ENCODE measurements at places on chromosomes 2 and 18.

- no peak for DNase-seq
These were observed 945.0 kb upstream of the CRIM1 start for GRCh38 chr2:35410431-35411061.

DNA sequence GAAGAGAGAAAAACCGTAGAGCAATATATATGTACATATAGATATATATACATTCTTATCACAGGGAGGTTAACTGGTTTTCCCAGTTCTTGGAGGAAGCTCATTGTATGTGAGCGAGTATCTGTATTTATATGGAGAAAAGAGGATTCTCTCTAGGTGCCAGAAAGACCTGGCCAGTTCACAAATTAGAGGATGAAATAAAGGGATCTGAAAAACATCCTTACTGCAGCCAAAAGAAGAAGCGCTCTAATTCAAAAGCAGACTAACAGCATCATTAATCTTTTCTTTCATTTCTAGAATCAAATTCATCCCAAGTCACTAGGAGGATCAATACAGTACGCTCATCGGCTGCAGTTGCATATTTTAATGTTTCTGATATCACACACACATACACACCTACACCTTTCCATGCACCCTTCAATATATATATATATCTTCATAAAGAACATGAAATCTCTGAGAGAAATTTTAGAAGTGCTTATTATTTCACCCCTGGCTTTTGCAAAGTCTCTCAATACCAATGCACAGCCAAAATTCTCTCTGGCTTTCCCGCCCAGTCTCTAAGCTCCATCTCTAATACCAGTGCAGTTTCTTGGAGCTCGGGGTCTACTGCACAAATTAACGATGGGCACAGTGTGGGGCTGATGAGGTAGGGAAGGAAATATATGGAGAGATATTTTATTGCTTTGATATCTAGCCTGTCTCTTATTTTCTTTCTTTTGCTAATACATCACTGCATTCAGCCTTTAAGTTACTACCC lies 731 bp downstream of the NRXN1 start:
- DNase-seq = no peak

GRCh38 chr2:113091231-113091896 lies 23.6 kb downstream of the IL1F10 start:
- no peak for DNase-seq

DNA sequence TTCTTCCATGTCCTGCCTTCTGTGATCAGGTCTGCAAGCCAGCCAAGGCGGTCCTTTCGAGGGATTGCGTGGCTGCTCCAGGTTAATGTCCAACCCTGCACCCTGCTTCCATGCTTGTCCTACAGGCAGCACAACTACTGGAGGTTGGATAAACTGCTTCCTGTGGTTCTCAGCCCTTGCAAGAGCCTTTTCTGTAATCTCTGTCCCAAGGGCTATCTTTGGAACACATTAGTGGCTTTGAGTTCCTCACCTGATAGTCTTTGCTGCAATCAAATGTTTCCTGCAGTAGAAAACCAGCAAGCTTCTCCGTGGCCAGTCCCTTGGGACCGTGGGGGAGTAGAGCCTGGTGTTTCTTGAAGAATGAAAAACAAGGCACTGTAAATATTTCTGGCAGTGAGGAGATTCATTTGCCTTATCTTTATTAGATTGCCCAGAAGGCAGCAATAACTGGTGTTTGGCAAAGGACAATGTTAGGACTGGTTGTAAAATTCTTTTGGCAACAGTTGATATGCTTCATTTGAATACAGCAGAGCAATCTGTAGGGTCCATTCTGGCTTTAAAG lies 214.4 kb downstream of the FHOD3 start:
- DNase-seq = no peak

- no peak for DNase-seq
These were observed 2.1 kb downstream of the KLF7 start for GRCh38 chr2:207163756-207164005.

DNA sequence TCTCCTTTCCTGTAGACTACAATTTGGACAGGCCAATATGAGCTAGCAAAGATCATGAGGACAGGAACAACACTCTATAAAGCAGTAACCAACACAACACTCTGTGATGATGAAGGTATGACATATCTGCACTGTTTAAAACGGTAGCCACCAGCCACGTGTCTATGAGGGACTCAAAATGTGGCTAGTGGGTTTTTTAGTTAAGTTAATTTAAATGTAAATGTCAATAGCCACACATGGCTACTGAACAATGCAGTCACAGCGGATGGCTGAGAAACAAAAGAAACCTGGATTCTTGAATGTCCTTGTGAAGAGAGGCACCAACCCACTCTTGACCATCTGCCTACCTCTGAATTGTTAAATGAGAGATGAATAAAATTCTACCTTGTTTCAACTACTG lies 33.9 kb downstream of the FANCL start:
- DNase-seq = no peak

- no peak for DNase-seq
These were observed 38.8 kb downstream of the ADAM23 start for GRCh38 chr2:206482123-206482522.

DNA sequence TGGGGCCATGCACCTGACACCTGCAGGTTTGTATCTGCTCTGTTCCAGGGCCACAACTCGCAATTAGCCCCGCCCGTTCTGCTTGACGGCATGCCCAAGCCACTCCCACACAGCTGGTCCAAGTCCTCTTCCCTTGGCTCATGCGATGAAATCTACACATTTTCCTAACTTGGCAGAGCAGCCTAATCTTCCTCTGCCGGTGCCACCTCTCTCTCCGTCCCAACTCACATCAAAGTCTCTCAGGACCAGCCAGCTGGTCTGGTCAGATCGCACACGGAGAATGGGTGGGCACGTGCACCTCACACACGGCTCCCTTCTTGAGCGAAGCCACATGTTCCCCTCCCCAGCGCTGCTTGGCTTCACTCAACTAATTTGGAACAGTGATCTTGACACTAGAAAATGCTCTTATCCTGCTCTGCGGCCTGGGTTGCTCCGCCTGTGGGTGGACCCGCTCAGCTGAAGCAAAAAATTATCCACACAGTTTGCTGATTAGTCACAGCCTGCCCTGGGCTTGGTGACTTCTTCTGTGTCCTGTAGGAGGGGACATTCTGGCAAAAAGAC lies 176.7 kb downstream of the NRP2 start:
- no peak for DNase-seq

GRCh38 chr2:136443661-136444060 lies 321.7 kb upstream of the THSD7B start:
- no peak for DNase-seq

DNA sequence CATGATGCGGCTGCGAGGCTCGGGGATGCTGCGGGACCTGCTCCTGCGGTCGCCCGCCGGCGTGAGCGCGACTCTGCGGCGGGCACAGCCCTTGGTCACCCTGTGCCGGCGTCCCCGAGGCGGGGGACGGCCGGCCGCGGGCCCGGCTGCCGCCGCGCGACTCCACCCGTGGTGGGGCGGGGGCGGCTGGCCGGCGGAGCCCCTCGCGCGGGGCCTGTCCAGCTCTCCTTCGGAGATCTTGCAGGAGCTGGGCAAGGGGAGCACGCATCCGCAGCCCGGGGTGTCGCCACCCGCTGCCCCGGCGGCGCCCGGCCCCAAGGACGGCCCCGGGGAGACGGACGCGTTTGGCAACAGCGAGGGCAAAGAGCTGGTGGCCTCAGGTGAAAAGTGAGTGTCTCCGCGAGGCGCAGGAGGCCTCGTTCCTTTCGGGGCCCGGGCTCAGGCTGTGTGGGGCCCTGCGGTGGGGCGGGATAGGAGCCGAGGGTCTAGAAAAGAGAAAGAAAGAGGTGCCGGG lies 520 bp downstream of the GLS start:
- no peak for DNase-seq
